Renal cortical epithelial cell (primary cell): ENCODE measurements at places on chromosomes 3 and 15.

- no peak for DNase-seq
These were observed 989.0 kb downstream of the TBL1XR1 start for GRCh38 chr3:176208283-176208682.

- DNase-seq: no peak
These were observed 8.5 kb downstream of the SELENOT start for GRCh38 chr3:150611666-150612065.

GRCh38 chr3:42831321-42831713, 22.1 kb downstream of the ACKR2 start:
- DNase-seq: peak; percentile 65

DNA sequence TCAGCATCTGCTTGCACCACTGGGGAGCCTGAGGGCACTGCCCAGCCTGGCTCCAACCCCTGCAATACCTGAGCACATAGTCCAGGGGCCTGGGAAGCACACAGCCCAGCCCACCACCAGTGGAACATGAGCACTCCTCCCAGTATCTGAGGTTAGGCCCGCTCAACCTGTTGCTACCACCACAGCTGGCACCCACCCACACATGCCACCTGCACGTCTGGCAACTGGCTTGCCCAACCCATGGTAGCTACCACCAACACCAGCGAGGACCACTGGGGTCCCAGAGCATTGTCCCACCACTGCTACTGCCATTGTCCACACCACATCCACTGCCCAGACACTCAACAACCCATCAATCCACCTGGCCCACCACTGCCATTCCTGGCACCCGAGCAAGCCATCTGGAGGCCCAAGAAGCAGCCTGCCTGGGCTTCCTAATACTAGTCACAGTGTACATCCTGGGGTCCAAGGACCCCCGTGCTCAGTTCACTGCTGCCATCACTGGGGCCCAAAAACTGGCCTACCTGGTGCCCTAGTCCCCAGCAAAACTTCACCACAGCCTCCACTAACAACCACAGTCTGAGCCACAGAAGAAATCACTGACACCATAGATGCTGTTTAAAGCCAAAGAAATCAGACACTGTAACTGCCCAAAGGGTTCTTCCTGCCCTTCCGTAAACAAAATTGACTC, 62.1 kb upstream of the TBC1D23 start:
- DNase-seq: no peak

- no peak for DNase-seq
These were observed 34.9 kb downstream of the APH1B start for GRCh38 chr15:63312286-63312685.

DNA sequence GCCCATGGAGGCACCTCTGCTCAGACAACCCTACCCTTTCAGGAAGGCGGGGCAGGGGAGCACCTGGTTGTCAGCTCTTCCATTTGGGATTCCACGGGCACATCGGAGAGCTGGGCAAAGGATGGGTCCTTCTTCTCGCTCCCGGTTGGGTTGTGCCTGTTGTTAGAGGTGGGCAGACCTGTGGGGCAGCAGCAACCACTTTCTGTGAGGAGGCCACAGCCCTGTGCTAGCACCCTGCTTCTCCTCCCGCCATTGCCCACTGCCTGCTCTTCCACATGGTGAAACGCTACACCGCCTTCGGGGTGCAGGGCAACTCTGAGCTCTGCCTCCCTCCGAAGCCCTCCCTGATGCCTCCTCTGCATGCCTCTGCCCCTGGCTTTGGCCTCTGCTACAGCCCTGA, 7.0 kb upstream of the HHATL start:
- no peak for DNase-seq

GRCh38 chr3:56219894-56220805, 248.1 kb downstream of the ERC2 start:
- no peak for DNase-seq

DNA sequence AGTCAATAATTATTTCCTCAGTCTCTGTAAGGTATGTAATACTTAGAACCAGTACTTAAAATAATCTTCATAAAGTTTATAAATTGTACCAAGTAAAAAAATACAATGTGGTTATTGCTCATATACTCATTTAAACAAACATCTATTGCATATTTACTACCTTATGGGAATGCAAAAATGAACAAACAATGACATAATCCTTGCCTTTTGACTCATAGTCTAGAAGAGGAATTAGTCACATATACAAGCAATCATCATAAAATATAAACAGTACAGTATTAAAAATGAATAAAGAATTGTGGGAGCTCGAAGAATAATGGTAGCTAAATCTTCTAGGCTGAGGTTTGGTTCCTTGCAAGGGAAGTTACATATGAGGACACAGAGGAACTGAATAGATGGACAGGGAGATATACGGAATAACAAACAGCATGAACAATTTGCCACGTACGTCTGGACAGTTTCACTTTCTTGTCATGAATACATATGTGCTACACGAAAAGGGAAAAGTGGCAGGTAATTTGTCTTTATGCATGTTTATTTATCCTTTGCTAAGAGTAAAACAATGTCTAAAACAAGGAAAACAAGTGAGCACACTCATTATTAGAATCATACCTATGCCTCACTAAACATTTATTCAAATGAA, 17.2 kb downstream of the IMPG2 start:
- no peak for DNase-seq

- peak; percentile 53 for DNase-seq
These were observed 268.1 kb downstream of the ULK4 start for GRCh38 chr3:41693799-41694198.

DNA sequence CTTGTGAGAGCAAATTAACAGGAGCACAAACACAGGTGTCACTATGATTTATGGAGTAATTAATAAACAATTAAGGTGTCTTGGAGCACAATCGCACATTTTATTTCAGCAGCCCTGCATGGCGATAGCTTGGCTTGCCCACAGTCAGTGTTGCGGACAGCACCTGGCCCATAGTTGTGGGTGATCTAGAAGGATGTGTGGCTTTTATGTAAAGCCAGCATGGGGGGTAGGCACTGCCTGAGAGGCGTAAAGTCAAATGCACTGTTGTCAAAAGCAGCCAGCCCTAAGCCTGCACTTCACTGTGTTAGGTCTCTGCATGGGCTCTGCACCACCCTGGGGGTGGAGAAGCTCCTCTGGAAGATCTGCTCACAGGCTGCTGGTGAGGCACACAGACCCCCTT, 177.4 kb upstream of the PPP2R3A start:
- DNase-seq: no peak

- no peak for DNase-seq
These were observed 117.9 kb upstream of the PHLDB2 start for GRCh38 chr3:111741181-111741580.

- DNase-seq: no peak
These were observed 75.5 kb downstream of the MRPL46 start for GRCh38 chr15:88391700-88392099.

- DNase-seq: no peak
These were observed 131.9 kb downstream of the FAM43A start for GRCh38 chr3:194817592-194817930.

DNA sequence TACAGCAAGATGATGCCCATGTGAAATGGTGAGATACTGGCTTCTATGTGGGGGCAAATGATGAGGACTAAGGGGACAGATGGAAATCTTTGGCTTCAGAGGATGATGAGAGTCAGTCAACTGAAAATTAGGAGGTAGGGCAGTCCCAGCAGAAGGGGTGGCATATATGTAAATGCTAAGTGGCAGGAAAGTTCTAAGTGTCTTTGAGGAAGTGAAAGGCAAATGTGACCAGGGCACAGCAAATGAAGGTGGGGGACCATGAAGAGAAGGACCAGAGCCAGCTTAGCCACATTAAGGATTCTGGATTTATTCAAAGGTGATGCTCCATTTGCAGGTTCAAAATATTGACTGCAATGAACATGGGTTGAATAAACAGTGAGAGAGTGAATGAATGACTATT, 29.2 kb upstream of the LIMD1 start:
- DNase-seq: no peak

DNA sequence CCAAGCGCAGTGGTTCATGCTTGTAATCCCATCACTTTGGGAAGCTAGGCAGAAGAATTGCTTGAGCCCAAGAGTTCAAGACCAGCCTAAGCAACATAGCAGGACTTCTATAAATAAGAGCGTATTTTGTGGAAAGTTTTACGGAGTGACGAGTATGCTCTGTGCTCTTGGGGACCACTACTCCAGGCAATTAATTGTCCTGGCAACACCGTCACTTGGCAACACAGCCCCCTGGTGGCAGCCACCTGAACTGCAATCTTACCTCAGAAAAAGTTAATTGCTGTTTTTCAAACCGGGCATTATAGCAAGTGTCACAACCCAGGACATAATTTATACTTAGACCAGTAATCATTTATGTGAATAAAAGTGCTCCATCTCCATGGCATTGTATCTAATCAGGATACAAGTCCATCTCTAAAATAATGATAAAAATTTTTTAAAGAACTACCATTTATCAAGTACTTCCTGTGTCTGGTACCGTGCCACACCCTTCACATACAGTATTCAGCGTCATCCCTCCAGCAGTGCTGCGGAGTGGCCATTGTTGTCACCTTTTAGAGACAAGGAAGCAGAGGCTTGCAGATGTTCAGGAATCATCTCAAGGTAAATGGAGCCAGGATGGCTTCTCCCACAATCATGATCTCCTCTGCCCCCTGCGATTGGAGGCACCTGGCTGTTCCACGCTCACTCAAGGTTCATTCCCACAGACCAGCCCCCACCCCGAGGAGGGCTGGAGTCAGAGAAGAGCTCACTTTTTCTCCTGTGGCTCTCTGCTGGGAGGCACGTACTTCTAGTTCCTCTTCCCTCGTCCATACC, 34.5 kb downstream of the PLA2G4D start:
- DNase-seq: peak; percentile 19

DNA sequence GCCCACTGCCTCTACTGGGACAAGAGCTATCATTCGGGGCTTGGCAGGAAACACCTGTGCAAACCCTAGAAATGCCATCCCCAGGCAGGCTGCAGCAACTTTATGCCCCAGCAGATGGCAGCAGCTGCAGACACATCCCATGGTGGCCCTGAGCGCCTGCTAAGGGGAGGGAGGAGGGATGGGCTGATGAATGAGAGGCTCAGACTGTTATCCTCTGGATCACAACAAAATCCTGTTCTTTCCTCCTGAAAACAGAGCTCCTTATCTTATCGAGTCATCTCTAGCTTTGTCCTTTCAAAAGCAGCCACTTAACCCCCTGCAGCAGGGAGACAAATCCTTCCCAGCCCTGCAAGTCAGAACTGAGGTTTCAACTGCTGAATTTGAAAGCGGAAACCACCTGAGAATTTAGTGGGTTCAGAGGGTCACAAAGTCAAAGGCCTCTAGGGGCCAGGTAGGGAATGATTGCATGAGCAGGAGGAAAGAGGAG, 90.6 kb upstream of the PROK2 start:
- DNase-seq: peak; percentile 38

- DNase-seq: no peak
These were observed 42.5 kb downstream of the EEFSEC start for GRCh38 chr3:128195802-128196201.

DNA sequence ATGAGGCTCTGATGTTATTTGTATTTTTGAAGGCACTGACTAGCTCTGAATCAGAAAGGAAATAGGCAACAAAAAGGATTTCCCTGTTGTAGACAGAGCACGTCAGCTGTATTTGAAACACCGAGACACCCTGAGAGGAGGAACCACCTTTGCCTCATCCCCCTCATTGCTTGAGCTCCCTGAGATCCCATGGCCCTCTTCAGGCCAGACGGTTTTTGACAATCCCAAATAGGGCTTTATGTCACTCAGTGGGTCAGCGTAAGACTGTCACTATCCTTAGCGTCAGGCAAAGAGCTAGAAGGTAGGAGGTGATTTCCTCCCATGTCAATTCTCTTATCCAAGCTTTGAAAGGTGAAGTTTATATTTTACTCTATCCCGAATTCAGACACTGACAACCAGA, 254.3 kb downstream of the ZNF621 start:
- no peak for DNase-seq

- peak; percentile 98 for DNase-seq
These were observed 104.7 kb downstream of the OSBPL10 start for GRCh38 chr3:31876331-31876730.

- peak; percentile 72 for DNase-seq
These were observed 127.2 kb downstream of the GHSR start for GRCh38 chr3:172321035-172321434.

DNA sequence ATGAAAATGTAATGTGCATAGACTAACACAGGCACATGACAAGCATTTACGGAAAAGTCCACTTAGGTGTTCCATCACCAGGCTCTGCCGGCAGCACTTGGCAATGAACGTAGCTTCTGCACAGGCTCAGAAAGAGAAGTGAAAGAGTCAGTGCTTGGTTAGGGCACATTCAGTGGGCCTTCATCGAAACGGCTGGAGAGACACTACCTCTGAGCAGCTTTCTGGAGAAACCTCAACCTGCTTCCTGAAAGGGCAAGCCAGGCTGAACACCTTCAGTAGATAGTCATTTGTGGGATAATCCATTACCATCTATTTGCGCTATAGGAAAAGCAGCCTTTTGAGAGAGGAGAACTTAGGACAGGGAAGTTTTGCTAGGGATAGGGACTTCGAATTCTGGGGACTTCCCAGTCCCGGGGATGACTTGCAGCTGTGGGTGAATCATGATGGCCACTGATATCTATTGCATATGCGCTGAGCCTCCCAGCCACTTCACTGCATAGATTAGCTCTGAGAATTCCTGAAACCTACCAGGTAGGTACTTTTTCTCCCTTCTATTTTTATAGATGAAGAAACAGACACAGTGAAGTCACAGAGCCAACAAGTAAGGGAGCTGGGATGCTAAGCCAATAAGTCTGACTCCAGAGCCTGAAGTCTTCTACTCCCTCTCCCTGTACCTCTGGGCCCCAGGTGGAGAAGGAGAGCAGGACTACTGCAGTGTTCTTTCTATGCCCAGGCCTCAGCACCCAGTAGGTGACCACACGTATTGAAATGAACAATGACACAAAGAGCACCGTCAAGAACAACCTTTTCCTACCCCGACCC, 4.2 kb upstream of the SH2D7 start:
- no peak for DNase-seq

DNA sequence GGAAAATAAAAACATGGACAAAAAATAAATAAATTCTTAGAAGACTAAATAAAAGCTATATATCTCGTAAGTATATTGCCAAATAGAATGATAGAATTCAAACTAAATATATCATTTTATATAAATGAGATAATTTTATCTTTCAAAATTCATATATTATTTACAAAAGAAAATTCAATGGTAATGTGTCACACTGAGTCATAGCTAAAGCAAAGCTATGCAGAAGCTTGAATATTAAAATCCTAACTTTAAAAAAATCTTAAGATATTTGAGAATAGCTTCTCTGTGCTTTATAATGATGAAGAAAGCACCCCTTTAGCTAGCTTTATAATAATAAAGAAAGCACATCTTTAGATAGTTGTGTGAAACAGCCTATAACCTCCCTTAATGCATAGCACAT, 1010.8 kb downstream of the OTOL1 start:
- DNase-seq: no peak

GRCh38 chr3:128426128-128426921, 40.4 kb downstream of the DNAJB8 start:
- DNase-seq: no peak

- no peak for DNase-seq
These were observed 538.6 kb downstream of the NR2F2 start for GRCh38 chr15:96869122-96869521.

- no peak for DNase-seq
These were observed 1070.5 kb downstream of the SI start for GRCh38 chr3:164007765-164008164.

GRCh38 chr15:101346928-101347327, 51.9 kb upstream of the SNRPA1 start:
- no peak for DNase-seq
